ENCODE measurements at places on chromosomes 5 and 9. TPM values are rescaled to one million over a fixed set of nuclear protein-coding genes. Genes with fewer than 3 reads are reported as not detected.

- no peak for DNase-seq
Measured at GRCh38 chr5:21649969-21650368, 1203.2 kb downstream of the CDH12 start.

Gene FOXD4L6
- not detected for total RNA-seq

- no peak for DNase-seq
Measured at GRCh38 chr5:9196403-9197227, 349.3 kb downstream of the SEMA5A start.

DNA sequence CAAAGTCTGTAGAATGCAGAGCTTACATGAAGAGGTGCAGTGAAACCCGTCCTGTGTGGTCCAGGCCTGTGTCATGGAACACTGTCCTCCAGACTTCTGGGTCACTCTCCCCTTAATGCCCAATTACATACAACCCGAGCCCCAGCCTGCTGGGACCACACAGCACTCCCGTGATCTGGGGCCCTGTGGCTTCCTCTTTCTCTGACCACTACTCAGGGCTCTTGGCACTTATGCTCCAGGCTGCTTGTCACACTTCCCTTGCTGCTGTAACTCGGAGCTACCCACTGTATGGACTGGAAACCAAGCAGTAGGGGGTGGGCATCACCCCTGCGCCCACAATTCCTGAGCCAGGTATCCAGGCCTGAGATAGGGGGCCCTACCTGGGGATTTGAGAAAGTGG is 10.3 kb upstream of the IL3 start:
- no peak for DNase-seq

Gene IL7R
- not detected for total RNA-seq
